Cardiac septum (tissue), 1 donor: ENCODE measurements at places on chromosomes 16 and 17.

- DNase-seq: no peak
Observed at GRCh38 chr16:19913340-19913645, 28.6 kb upstream of the GPRC5B start.

- no peak for DNase-seq
Observed at GRCh38 chr16:81703177-81704155, 75.6 kb upstream of the PLCG2 start.

- DNase-seq: no peak
Observed at GRCh38 chr17:4625181-4625617, 16.3 kb downstream of the ALOX15 start.

- DNase-seq: peak; percentile 96
Observed at GRCh38 chr17:1714980-1715802, 5.0 kb upstream of the TLCD2 start.

- no peak for DNase-seq
Observed at GRCh38 chr16:88308441-88309173, 74.2 kb upstream of the ZNF469 start.

DNA sequence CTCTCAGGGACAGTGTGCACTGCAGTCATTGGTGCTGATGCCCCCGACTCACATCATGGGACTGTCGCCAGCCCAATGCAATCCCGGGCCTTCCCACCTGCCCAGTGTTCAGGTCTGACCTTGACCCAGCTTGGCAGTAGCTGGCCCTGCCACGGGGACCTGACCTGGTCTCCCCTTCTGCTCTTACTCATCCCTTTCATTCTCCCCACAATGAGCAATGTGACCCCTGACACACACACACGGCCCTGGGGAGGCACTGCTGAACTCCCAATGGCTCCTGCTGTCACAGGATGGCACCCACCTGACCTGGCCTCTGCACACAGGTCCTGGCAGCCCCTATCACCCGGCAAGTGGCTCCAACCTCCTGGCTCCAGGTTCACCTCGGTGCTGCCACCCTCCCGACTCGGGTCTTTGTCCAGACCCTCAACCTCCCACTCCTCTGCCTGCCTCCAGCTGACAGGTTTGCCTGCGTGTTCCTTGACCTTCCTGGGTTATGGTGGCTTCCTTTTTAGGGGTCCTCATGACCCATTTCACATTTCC, 6.6 kb downstream of the CD300C start:
- no peak for DNase-seq

DNA sequence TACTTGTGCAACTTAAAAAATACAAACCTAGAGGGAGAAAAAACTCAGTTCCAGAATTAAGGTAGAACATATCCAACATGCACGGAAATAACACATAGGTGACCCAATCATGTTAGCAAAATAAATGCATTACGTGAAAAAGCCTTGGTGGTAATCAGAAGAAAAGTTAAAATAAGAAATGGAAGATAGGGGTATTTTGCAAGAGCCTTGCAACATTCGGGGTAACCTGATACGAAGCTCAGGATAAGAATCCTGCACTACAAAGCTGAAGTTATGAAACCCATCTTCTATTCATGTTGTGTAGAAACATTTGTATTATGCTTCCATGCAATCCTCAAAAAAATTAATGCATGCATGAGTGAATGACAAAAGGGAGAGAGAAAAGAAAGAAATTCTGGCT, 33.1 kb downstream of the CHCT1 start:
- DNase-seq: no peak

- no peak for DNase-seq
Observed at GRCh38 chr17:31156326-31156725, 61.5 kb downstream of the NF1 start.

DNA sequence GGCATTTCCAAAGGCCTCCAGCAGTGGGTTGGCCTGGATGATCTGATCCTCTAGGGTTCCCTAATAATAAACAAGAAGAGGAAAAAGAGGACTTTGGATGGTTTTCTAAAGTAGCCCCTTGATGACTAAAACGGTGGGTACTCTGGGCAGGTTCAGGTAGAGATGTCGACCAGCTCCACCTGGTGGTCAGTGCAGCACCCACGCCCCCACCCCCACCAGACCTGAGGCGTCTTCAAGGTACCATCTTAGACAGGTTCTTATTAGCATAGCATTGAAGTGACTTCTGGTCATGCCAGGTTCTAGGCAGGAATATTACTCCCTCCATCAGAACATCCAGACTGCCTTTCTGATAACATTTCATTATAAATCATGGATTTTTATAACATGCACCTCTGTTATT, 15.0 kb downstream of the MYH13 start:
- DNase-seq: no peak

DNA sequence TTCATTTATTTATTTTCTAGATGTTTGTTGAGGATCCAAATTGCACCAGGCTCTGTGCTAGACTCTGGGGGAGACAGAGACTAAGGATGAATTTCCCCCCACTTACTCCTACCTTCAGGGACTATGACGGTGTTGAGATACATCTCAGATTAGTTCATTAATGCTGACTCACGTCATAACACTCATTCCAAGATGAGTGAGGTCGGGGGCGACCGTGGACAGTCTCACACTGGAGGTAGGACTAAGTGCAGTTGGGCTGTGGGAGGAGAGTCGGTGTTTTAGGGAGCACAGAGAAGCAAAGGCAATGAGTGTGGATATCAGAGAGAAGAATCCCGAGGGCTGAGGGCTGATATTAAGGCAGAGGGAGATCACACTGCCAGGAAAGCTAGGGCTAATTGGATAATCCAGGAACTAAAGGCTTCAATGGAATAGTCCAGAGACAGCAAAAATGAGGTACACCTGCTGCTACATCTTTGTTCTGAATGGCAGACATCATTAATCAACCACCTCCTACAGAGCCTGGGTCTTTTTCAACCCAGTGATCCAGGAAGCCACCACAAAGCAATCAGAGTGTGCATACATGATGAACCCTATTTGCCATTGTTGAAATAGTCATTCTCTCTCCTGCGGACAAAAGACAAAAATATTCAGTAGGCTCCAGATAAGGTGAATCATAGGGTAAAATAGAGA, 38.6 kb upstream of the CACNG4 start:
- peak; percentile 22 for DNase-seq

- DNase-seq: no peak
Observed at GRCh38 chr17:65401561-65401960, 159.9 kb downstream of the AXIN2 start.

GRCh38 chr16:2235695-2236336, 428 bp upstream of the DNASE1L2 start:
- DNase-seq: no peak

DNA sequence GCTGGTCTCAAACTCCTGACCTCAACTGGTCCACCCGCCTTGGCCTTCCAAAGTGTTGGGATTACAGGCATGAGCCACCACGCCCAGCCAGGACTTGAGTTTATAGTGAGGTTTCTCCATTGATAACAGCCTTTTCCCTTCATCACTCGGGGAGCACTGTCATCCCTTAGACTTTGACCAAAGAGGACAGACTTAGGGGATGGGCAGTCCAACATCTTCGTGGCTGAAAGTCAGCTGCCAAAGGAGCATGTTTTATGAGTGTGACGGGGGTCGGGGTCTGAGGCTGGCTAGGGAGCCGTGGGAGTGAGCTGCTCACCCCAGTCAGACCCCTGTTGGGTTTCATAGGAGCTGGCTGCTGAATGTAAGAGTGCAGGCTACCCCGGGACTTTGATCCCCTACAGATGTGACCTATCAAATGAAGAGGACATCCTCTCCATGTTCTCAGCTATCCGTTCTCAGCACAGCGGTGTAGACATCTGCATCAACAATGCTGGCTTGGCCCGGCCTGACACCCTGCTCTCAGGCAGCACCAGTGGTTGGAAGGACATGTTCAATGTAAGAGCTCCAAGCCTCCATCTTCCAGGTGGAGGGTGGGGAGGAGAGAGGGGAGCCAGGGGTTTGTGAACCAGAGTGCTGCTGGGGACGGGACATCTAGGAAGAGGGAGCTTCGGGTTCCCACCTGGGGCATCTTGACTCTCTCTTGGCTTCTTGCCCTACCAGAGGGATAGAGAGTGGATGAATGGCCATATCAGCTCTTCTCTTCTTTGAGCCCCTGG, 3.1 kb downstream of the DHRS11 start:
- no peak for DNase-seq

- no peak for DNase-seq
Observed at GRCh38 chr16:12225255-12225654, 248.7 kb downstream of the SNX29 start.

DNA sequence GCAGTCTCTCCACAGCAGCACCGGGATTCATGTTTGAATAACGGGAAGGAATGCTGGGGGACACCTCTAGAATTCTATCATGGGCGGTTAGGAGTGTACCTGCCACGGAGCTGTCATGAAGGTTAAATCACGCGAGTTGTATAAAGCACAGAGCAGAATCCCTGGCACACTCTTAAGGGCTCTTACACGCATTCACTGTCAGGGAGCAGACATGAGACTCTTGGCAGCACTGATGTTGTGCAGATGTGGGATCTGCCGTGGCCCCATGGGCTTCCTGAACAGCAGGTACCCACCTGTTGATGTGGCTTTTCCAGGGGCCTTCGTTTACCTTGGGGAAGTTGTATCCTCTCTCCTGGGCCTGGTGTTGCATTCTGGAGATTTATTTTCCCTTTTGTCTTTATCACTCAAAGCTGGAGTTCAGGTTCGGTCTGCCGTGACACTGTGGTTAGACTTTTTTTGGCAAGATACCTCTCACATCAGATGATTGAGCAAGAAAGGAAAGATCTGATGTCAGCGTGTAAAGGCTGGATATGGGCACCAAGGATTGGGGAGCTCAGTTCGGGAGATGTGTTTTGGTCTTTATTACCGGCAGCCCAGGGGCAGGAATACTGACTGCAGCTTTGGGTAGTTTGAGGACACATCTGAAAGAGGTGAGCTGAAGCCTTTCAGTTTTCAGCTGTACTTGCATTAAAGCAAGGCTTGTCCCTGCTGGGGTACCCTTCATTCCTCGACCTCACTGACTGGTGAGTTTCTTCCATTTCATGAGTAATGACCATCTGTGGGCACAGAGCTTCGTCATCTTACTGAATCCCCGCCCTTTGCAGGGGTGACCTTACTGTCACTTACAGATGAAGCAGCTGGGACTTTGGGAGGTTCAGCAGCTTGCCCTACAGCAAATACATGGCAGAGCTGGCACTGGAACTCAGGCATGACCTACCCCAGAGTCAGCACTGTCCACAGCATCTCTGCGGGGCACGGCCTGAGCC, 19.3 kb downstream of the KNOP1 start:
- DNase-seq: no peak
